ENCODE measurements at places on chromosomes 6 and 20.

DNA sequence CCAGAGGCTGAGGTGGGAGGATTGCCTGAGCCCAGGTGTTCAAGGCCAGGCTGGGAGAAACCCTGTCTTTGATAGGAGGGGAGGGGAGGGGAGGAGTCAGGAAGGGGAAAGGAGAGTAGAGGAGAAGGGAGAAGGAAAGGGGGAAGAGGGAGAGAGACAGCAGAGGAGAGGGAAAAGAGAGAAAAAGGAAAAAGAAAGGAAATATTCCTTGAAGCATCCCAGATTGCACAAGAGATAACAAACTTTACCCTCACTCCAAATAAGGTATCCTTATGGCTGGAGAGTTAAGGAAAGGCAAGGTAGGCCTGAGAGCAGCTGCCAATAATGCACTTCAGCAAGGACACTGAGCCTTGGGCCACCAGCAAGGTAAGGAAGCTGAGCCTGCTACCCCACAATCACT is 166.3 kb upstream of the SLC22A16 start:
- DNase-seq = no peak

DNA sequence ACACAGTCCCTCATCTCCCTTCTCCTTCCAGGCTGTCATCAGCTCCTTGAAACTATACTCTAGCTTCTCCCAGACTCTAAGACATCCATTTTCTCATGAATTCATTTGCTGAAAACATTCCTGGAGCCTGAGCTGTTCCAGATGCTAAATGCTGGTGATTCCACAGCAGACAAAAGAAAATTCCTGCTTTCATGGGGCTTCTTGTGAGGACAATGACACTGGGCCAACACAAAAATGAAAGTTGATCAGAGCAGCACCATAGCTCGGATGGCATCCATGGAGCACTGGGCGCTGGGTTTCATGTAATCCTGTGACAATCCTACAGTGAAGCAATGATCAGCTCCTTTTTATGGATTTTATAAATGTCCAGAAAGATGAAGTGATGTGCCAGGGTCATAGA is 47.4 kb upstream of the STX16 start:
- peak; percentile 63 for DNase-seq

GRCh38 chr20:51525241-51526105 is 17.0 kb downstream of the NFATC2 start:
- peak; percentile 62 for DNase-seq

GRCh38 chr6:84284428-84285049 is 57.1 kb upstream of the CEP162 start:
- no peak for DNase-seq

DNA sequence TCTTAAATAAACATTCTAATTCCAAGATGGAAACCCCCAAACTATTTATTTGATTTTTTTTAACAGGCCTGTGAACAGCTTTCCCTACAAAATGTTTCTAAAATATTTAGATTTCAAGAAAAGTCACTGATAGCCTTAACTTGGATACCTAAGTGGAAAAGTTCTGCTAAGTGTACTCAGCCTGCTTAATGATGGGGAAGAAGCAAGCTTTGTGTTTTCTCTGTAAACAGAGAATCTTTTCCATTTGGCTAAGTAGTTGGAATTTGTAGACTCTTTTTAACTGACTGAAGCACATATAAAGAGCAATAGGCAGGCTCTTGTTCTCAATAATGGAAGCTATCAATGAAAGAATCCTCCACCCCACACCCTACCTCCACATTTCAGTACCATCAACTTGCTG is 108.2 kb downstream of the KIF6 start:
- no peak for DNase-seq

DNA sequence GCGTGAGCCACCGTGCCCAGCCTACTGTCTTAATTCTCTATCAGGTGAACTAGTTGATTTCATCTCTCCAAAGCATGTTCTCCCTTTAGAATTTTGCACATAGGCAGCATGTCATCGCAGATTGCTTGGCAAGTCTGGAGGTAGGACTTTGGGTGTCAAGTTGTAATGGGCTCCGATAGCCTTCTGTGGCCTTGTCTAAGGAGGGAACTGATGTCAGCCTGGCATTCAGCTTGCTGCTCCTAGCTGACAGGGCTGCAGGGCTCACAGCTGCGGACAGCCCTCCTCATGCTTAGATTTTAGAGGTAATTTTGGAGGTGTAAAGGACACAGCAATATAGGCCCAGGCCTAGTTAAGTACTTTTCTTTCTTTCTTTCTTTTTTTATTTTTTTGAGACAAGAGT is 11.3 kb downstream of the CHMP4B start:
- DNase-seq = no peak

DNA sequence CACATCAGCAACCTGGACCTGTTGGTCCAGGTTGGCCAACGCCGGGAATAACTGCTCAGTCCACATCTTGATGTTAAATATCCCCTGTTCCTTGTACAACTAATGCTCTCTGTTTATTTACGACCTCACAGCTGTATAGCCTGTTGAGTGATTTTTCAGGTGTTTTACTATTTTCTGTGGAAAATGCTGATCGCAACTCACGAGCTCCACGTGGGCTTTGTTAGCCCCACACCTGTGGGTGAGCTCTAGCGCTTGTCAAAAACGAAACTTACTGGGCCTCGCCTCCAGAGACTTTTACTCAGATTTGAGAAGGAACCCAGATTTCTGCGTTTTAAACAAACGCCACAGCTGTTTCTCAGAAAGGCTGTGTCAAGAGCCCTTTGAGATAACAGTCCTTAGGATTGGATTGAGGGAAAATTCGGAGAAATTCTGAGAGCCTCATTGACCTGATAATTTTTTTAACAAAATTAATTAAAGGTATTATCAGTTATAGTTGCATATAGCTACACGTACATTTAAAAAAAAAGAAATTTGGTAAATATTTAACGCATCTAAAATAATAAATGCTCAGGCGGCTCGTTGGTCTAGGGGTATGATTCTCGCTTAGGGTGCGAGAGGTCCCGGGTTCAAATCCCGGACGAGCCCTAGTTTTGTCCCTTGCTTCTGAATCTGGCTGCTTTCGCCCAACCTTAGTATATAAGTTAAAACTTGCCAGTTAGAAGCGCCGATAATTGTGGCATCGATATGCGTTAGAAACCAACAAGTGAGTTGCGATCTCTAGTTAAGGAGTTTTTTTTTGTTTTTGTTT is 16.7 kb downstream of the HMGN4 start:
- peak; percentile 55 for DNase-seq
